Cortex of kidney (tissue), 1 donor: ENCODE measurements at places on chromosomes 6 and 20.

GRCh38 chr6:21277601-21278374, 315.8 kb upstream of the SOX4 start:
- DNase-seq = no peak

DNA sequence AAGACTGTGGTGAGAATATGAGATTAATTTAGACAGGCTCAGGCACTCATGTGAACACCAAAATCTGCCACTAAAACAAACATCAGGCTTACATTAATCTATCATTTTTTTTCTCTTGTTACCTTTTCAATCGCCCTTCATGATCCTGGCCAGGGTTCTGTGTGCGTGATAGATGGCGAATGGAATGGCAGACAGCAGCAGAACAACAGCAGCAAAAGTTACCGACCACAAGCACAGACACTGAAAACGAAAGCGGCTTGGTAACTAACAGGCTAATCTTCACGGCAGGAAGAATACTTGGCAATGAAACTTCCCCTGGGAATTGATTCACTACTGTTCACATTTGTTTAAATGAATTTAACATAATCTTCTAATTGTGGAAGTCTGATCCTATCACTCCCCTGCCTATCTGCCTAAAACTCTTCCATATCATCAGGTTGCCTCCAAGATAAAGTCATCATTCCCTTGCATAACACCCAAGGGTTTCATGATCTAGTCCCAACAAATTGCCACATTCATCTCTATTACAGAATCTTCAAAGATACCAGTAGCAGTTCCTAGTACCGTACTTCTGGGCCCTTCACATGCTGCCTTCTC, 28.7 kb downstream of the PTPRK start:
- no peak for DNase-seq

DNA sequence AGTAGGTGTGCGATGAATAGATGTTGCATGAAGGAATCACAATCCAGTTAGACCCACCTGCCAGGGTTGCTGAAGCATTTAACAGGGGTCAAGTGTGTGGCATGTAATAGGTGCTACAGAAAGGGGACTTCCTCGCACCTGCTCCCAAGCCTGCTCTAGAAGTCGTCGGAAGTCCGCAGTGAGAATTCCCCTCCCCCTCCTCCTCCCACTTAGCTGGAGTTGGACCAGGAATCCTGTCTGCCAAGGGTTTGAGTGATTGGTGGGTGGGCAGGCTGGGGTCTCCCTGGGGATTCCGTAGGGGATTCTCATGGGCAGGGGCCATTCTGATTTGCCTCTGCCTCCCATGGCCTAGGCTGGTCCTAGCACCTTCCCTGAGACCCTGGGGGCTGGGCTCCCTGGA, 10.3 kb downstream of the SCRT2 start:
- no peak for DNase-seq

DNA sequence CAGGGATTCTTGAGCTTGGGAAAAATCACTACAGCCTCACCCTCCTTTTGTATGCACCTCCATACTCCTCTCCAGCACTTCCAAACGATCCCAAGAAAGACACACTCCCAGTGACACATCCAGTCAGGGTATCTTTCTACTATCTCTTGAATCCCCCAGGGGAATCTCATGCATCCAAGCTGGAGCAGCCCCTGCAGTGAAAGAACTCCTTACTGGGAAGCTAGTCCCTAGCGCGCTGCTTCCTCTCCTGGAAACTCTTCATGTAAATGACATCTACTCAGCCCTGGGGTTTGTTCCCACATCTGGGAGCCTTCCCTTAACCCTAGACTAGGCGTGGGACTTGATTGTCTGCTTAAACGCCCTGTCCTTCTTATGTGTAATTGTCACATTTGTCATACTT, 329.1 kb upstream of the QKI start:
- no peak for DNase-seq

DNA sequence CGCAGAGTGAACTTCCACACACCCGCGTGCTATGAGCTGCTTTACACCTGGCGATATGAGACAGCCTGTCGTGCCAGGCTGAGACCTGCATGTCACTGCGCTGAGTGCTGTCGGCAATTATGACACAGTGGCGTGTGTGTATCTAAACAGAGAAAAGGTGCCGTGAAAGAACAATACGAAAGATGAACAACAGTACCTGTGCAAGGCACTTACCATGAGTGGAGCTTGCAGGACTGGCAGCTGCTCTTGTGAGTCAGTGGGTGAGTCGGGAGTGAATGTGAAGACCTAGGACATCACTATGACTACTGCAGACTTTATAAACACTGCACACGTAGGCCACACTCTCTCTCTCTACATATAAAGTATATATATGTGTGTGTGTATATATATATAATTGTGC, 68.5 kb upstream of the DUSP22 start:
- DNase-seq = no peak

DNA sequence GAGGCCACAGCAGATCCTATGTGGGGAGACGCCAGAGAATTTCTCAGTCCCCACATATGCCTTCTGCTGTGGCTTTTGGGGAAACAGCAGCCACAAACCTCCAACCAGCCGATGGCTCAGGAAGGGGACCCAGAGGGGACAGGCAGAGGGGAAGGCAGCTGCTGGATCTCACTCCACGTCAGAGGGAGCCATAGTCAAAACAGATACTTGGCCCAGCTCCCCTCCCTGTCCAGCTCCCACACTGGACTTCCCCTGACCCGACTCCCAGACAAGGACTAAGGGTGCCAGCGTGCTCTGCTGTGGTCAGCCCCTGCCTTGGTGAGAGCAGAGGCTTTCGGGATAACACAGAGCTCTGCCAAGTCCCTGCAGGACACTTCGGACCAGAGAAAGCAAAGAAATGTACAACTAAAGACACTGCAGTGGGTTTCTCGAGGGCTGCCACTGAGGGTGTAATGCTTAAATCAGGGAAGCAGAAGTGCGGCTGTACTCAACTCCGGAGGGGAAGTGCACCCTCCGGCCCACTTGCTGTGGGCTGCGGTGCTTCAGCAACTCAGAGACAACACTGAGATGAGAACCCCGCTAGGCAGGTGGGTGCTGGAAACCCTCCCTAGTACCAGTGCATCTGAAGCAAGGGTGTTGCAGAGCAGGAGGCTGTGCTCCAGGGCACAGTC, 47.2 kb downstream of the RRBP1 start:
- DNase-seq = no peak

GRCh38 chr6:16224409-16224808, 14.0 kb upstream of the GMPR start:
- no peak for DNase-seq

DNA sequence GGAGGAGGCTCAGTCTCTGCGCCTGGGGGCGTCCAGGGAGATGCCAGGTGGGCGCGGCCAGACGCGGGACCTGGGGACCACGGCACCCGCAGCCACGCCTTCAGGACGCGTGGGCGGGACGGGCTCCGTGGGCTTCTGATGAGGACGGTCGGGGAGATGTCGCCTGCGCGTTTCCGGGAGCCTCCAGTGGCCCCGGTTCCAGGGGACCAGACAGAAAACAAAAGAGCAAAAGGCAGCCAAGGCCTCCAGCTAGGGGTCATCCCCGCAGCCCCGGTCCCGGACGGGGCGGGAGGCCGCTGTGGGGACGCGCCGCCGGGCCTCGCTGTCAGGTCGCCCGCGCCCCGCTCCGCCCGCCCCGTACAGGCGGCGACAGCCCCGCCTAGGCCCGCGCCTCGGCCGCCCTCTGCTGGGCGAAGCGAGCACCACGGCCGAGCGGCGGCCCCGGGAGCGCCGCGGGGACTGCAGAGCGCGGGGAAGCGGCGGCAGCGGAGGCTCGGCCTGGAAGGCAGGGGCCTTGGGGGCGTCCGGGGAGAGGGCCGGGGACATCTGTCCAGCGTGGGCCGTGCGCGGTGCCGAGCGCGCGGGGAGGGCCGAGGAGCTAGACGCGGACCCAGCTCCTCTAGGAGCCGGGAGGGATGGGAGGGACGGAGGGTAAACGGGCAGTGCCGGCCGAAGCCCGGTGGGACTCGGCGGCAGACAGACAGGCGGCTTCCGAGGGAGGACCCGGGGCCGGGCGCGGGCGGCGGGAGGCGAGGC, 48.7 kb downstream of the TMEM242 start:
- peak; percentile 33 for DNase-seq

- no peak for DNase-seq
These were observed 154.6 kb upstream of the TSHZ2 start for GRCh38 chr20:52817511-52817910.

- DNase-seq = no peak
These were observed 119.7 kb upstream of the ZNF184 start for GRCh38 chr6:27592481-27593199.

DNA sequence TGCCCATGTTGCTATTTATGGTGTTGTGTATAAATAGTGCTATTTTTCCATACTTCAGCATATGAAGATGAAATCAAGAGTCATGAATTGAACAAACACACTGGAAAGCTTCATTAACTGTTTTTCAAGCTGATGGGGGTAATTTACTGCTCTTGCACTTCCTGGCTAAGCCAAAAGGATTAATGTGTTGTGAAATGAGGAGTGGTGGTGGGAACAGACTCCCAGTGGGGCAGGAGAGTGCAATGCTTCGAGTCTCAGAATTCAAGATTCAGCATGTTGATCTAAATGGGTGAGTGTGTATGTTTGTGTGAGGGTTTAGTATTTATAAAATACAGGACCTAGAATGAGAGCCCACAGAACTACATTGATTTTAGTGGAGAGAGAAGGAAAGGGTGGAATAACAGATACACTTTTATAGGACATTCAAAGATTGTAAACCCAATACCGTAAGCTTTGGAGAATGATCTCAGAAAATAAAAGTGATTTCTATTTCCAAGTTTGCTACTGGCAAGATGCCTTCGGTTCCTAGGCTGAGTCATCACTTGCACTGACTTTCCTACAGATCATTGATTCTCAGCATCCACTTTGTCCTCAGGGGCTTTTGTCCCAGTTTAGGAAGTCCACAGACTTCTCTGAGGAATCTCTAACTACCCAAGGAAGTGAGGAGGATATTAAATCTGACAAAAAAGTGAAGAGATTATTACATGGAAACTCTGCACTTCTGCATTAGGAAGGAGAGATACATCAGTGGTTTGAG, 303.6 kb downstream of the TRDN start:
- DNase-seq = no peak

DNA sequence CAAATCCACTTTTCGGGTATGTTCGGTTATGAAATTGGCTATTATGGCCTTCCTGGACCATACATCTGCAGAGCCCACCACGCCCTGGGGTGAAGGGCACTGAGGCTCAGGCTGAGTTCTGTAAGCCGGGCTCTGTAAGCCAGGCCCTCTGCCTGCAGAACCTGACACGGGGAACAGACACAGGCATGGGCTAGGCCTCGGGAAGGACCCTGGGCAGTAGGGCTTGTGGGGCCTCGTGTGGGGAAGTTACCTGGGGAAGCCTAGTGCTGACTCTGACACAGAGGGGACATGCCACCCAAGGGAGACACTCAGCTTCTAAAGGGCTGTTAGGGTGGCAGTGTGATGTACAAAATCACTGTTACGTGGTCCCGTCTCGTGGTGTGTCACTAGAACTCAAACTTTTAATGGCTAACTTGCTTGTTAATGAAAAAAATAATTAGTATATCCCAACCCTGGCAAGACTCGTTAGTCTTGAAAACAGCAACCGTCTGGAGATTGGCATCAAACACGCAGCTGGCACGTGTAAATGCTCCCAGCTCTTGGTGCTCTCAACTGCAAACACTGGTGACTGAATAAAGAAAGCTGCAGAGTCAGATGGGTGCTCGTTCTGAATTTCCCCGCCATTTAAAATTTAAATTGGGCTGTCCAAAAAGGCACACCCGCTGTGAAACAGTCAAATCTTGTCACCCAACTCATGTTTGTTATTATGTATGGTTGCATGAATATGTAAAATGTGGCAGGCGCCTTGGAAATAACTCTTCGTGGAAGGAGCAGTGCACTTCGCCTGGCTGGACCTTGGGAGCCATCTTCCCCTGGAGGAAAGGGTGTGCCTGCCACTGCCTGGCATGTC, 23.6 kb upstream of the TCFL5 start:
- no peak for DNase-seq

GRCh38 chr20:57087102-57087501, 179.3 kb downstream of the BMP7 start:
- no peak for DNase-seq

- no peak for DNase-seq
These were observed 18.6 kb downstream of the KCNK17 start for GRCh38 chr6:39295611-39296011.

GRCh38 chr6:108564178-108564577, 3.5 kb downstream of the FOXO3 start:
- no peak for DNase-seq

DNA sequence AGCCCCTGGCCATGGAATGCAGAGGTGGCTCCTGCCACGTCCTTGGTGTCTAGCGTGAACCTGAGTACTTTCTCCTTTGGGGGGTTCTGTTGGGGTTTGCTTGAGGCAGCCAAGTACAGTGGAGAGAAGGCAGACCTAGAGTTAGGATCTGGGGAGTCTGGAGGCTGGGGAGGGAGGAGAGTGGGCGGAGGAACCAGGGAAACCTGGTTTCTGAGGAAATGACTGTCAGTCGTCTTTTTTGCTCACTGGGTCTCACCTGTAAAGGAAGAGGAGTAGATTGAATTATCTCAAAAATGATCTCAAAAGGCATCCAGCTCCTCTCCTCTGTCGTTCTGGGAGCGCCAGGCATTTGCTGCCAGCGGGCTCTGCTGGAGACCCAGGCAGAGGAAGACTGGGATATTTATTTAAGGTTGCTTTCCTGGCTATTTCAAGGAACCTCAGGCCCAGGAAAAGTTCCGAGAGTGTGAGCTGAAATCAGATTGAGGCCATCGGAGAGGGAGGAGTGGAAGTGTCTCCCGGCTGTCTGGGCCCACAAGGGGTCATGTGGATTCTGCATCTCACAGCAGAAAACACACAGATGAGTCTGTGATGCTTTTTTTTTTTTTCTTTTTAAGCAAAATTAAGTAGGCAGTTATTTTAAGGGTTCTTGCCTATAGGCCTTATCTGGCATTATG, 16.1 kb downstream of the EPB41L1 start:
- DNase-seq = no peak

GRCh38 chr20:57622201-57622570, 2.0 kb upstream of the ZBP1 start:
- DNase-seq = no peak

- DNase-seq = no peak
These were observed 214.6 kb downstream of the PRL start for GRCh38 chr6:22082218-22082617.

GRCh38 chr20:14114065-14114704, 118.9 kb downstream of the MACROD2 start:
- DNase-seq = no peak

DNA sequence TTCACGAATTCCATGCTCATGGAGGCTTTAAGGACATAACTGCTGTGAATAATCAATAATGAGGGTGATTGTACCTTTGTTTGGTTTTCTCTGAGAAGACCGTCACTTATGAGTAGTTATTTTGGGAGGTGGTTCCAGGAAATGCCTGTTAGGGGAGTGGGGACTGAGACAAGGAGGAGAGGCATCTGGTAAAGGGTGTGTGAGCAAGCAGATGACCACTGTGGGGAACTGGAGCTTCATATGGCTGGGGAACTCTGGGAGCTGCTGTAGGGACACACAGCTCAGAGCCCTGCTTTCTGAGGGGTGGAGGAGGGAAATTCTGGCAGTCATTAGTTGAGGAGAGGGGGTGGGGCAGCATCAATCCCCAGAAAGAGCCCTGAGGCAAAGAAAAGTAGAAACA, 71.3 kb upstream of the TINAG start:
- DNase-seq = no peak

GRCh38 chr6:55895972-55896730, 20.8 kb upstream of the BMP5 start:
- no peak for DNase-seq

GRCh38 chr6:155276638-155277037, 12.8 kb downstream of the CLDN20 start:
- DNase-seq = no peak
